ENCODE measurements at places on chromosomes 7 and 10.

GRCh38 chr7:112257073-112257472 lies 50.6 kb downstream of the ZNF277 start:
- no peak for DNase-seq

- DNase-seq = no peak
Observed at GRCh38 chr7:136940122-136940521, 71.7 kb downstream of the CHRM2 start.

- no peak for DNase-seq
Observed at GRCh38 chr10:24215196-24215595, 6.3 kb downstream of the KIAA1217 start.

DNA sequence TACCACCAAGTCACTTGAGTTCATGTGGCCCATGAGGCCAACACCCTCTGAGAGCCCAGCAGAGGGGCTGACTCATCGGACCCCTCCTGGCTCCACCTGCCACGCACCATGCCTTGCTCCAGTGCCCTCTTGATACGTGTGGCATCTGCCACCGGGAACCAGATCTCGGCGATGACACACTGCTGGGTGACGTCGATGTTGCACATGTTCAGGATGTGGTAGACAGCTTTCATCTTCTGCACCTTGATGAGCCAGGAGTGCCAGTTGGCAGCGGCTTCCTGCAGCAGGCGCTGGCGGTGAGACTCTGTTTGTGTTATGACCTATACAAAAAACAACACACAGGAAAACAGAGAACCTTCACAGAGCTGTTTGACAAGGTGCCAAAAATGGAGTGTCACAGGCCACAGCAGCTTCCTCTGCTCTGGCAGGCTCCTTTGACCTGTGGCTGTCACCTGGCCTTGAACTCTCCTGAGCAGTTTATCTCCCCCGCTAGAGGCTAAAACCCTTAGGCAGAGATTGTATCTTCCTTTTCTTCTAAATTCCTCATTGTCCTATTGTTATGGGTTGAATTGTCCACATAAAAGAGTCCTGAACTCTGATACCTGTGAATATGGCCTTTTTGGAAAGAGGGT lies 45.2 kb upstream of the TMEM213 start:
- peak; percentile 19 for DNase-seq

Data from glutamatergic neuron (in vitro differentiated cells).